Ecto neural progenitor cell (in vitro differentiated cells): ENCODE measurements at places on chromosomes 7 and 10.

GRCh38 chr10:121709675-121710073, 111.4 kb upstream of the FGFR2 start:
- no peak for DNase-seq

- DNase-seq: no peak
Measured at GRCh38 chr10:82572744-82573143, 697.8 kb downstream of the NRG3 start.

DNA sequence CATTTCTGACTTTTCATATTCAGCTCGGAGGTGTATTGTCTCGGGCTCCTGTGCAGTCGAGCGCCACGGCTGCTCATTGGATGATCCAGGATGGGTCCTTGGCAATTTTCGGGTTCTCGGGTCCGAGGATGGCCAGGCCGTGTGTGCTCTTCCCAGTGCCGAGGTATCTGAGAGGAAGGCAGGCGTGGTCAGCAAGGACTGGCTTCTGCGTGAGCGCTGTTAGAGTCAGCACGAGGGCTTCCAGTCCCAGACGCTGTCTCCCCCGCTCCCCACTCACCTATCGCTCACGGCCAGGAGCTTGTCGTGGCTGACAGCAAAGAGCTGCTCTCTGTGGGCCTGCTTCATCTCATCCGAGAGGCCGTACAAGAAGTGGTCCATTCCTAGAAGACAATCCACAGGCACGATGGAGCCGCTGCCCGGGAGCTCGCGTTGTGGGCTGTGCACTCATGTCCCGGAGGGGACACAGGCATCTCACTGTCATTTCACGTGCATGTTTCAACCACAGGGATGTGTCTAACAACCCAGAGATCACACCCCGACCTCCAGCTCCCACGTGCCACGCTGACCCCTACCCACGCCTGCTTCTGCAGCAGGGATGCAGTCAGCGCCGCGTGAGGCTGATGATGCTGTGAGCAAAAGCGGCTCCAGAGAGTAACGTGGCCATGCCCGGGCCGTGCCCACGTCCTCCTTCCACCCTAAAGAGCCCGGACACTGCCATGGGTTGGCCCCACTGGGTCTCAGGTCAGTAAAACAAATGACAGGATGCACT, 34.4 kb downstream of the PITRM1 start:
- no peak for DNase-seq

DNA sequence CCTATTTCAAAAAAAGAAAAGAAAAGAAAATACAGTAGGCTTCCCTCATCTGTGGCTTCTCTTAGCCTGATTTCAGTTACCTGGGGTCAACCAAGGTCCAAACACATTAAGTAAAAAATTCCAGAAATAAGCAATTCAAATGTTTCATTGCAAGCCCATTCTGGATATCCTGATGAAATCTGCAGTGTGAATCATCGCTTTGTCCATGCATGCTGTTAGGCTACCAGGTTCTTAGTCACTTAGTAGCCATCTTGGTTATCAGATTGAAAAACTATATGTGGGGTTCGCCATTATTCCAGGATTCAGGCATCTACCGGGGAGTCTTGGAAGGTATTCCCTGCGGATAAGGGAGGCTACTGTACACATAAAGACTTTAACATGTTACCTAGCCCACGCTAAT, 991 bp upstream of the FAM204A start:
- DNase-seq: no peak

DNA sequence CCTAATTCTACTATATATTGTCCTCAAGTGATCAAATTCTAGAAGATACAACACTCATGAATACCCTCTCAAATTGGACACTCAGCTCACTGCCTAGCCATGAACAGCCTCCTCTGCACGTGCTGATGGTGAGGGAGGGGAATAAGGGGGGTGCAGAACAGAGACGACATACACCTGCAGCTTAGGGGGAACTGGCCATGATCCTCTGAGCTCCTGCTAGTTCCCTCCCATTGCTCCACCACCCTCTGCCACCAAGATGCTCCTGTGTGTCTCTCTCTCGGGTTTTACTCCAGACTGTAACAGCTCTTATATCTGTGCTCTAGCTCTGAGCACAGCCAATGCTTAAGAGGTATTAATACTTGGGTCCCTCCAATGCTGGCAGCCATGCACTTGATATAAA, 70.7 kb downstream of the VOPP1 start:
- DNase-seq: no peak

- no peak for DNase-seq
Measured at GRCh38 chr10:481628-482027, 207.8 kb downstream of the DIP2C start.

DNA sequence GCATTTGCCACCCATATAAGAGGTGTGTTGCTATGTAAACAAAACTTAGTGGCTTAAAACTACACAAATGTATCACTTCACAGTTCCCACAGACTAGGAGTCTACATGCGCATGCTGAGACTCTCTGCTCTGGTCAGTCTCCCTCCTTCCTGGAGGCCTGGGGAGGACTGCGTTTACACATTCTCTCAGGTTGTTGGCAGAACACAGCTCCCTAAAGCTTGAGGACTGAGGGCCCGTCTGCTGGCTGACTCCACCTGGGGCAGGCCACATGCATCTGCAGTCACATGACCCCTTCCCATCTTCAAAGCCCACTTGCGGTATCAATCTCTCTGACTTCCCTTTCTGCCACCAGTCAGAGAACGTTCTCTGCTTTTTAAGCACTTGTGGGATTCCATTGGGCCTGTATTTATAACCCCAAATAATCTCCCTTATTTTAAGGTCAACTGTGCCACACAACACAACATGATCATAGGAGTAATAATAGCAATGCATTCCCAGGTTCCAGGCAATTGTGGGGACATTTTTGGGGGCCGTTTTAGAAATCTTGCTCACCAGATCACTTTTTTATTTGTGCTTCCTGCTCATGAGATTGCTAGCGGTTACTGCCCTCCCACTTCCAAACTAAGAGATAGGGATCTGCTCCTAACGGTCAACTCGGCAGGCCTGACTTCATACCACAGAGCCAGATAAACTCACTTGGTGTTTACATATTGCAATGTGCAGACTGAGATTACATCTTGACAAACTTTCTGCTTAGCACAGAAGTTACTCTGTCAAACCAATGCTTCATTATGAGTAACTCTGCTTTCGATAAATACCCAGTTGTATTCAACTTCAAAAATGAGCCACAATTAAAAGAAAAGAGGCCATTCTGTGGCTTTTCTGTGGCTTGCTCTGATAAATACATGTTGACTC, 96.3 kb downstream of the ALOX5 start:
- no peak for DNase-seq
